ENCODE measurements at places on chromosomes 7 and 10.

DNA sequence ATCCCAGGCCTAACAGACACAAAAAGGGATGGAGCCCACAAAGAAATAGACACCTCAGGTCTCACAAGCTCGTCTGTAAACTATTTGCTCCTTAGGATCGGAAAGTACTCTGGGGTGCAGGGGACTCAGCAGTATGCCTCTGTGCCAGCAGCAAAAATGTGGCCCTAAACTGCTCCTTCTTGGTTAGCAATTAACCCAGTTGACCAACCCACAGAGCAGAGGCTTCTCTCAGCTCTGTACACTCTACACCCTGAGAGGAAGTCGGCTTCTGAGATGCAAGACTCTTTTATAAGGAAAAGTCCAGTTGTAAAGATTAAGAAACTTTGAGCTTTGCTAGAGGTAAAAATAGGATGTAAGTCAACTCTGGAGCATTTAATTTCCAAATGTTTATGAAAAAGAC lies 156.3 kb upstream of the PRSS58 start:
- no peak for DNase-seq

GRCh38 chr7:11458736-11459483 lies 373.1 kb downstream of the THSD7A start:
- DNase-seq = no peak

- no peak for DNase-seq
Observed at GRCh38 chr7:35787925-35788324, 12.9 kb upstream of the SEPTIN7 start.

DNA sequence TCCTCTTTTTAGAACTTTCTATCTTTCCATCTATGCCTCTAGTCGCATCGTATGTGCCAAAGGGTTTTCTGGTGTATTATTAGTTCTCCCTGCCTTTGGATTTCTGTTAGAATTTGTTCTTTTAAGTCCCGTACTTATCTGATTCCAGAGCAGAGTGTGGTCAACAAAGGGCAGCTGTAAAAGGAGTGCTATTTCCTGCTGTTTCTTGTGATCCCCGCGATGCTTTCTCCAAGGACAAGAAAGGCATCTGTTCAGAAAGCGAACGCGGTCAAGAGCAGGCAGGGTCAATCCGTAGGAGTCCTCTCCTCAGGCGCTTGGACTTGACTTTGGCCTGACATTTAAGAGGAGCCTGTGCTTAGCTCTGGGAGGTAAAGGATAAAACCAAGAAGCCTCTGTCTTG lies 1152.1 kb upstream of the AUTS2 start:
- DNase-seq = no peak

GRCh38 chr10:6114299-6114698 lies 25.5 kb downstream of the RBM17 start:
- DNase-seq = no peak

DNA sequence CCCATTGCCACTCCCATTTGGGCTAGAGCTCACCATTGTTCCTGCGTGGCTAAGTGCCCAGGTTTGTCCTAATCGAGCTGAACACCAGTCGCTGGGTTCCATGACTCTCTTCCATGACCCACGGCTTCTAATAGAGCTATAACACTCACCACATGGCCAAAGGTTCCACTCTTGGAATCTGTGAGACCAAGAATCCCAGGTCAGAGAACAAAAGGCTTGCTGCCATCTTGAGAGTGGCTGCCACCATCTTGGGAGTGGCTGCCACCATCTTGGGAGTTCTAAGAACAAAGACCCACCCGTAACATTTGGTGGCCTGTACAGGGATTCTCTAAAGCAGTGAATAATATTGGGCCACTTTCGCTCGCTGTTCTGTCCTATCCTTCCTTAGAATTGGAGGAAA lies 37.0 kb downstream of the AKR1B15 start:
- DNase-seq = no peak

GRCh38 chr7:134554417-134554966 lies 5.6 kb downstream of the AKR1B15 start:
- no peak for DNase-seq

- DNase-seq = no peak
Observed at GRCh38 chr10:126391192-126391885, 3.1 kb upstream of the ADAM12 start.

DNA sequence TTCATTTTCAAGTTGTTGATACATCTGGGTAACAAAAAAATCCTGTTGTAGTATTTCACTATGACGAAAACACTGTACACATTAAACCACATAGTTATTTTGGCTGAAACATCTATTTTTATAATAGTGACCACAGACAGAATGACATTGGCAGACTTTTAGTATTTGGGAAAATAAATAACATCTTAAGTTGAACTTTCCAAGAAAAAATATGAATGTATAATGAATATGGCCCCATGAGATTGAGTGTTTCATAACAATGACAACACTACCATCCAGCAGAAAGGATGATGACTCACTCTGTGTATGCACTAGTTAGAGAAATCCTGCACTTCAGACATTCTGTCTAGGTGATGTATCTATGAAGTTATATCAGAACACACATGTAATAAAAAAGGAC lies 118.1 kb downstream of the SEMA3D start:
- no peak for DNase-seq

DNA sequence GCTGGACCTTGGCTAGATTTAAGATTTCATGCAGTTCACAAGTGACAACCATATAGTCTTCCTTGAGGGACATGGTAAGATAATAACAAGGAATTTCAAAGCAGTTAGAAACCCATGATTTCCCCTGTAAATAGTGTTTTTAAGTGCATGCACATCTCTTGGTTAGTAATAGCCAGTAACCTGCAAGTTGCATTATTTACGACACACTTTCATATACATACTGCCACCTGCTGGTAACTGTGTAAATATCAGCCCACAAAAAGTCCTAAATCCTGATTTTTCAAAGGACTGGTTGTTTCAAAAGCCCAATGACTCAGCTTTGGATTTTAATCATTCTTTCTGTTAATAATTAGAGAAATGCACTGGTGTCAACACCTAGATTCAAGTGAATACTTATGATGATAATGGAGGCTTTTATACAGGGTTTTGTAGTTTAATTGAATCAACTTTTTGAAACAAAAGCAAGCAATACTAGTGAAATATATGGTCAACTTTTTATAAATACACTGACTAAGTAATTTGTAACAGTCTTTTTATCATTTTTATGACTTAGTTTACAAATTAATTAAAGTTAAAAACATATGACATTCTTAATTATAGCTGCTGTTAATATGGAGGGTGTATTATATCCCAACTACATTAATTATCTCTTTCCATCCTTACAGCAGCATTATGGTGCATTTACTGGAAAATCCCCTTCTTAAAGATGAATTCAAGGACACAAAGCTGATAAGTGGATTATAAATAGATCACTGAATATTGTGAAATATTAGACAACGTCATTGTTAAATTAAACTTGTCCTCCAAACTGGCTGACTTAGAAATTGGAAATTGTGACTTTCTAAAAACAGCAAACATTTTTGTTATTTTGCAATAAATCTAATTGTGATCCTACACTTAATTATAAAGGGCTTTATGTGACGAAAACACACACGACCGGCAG lies 367.7 kb upstream of the SEMA3D start:
- no peak for DNase-seq

- DNase-seq = no peak
Observed at GRCh38 chr7:128215281-128215680, 25.8 kb upstream of the LEP start.

- no peak for DNase-seq
Observed at GRCh38 chr7:157674715-157675426, 338.1 kb downstream of the DNAJB6 start.

DNA sequence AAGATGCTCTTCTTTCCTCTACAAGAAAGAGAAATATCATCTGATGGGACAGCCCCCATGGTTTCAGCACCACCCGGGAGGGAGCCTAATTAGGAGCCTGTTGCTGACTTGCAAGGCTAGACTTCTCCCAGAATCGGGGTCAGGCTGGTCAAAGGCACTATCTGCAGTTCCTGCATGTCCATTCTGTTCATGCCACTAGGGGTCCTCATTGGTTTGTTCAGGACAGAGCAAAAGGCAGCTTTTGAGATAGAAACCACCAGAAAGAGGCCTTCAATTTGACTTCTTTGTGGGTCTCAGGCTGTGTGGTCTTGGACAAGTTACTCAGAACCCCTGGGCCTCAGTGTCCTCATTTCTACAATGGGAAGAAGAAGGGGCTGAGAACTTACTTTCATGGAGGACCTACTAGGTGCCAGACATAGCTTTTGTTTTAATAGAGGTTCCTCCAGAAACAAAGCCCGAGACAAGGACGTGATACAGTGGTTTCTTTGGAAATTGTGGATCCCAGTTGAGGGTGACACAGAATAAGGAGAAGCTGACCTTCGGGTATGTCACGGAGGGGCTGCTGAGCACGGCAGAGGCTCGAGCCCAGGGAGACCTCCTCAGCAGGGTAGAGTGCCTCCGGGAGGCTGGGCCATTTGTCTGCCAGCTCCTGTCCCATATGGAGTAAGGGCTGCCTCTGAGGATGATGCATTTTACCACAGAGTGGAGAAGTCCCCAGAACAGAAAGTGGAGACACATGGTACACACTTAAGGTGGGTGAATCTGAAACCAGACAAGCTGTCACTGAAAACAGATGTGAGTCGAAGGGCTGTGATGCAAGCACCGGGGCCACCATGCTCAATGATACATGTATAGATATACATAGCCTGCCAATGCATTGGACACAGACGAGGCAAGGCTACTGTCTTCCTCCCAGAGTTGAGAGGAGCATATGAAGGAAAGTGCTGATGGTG lies 33.1 kb upstream of the NEUROD6 start:
- DNase-seq = no peak

- DNase-seq = no peak
Observed at GRCh38 chr10:122494833-122495232, 33.5 kb downstream of the HTRA1 start.

- DNase-seq = no peak
Observed at GRCh38 chr10:132742167-132742836, 43.6 kb downstream of the NKX6-2 start.

- no peak for DNase-seq
Observed at GRCh38 chr7:84535580-84536270, 341.1 kb upstream of the SEMA3A start.

DNA sequence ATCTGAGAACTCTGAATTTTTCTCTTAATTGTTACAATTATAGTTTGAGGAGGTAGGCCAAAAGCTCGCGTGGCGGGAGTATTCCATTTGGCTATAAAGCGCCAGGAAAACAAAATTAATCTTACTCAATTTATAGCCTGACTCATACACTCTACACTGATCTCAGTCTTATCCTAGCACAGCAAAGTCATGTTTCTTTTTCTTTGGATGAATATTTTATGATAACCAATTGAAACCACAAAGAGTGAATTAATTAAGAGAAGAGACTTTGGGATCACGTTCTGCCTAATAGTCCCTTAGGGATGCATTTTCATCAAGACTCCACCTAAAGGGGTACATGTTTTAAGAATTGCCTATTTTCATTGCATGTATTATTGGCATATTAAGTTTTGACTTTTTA lies 420.8 kb downstream of the HGF start:
- no peak for DNase-seq

DNA sequence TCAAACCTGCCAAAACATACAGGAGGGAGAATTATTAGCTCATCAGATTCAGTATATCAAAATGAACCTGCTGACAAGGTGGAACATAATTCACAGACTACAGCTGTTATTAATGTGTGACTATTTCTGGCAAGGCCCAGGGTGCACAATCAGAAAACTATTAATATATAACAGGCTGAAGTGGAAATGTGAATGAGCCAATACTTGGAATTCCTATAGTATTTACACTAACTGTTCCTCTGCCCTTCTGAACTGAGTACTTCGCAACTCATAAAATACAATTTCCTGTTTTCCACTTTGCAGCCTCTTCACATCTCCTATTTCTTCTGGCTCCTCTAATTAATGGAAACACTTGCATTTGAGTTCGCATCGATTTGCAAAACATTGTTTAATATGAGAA lies 330.8 kb downstream of the DPP6 start:
- no peak for DNase-seq

- no peak for DNase-seq
Observed at GRCh38 chr10:1393481-1393880, 337.3 kb downstream of the WDR37 start.

DNA sequence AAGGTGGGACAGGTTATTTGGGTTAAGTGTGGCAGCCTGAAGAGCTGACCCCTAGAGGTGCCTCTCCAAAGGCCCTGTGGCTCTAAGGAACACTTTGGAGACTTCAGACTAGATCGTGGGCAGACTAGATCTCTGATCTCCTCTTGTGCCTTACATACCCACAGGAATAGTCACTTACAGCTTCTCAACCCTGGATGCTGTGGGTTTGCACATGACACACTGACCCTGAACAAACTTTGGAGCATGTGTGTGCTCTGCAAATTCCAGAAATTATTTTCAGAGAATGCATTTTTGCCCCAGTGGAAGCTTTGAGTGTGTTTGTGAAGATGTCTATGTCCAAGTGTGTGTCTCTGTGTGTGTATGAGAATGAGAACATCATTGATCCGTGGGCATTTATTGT lies 119.6 kb downstream of the EMX2 start:
- DNase-seq = no peak

DNA sequence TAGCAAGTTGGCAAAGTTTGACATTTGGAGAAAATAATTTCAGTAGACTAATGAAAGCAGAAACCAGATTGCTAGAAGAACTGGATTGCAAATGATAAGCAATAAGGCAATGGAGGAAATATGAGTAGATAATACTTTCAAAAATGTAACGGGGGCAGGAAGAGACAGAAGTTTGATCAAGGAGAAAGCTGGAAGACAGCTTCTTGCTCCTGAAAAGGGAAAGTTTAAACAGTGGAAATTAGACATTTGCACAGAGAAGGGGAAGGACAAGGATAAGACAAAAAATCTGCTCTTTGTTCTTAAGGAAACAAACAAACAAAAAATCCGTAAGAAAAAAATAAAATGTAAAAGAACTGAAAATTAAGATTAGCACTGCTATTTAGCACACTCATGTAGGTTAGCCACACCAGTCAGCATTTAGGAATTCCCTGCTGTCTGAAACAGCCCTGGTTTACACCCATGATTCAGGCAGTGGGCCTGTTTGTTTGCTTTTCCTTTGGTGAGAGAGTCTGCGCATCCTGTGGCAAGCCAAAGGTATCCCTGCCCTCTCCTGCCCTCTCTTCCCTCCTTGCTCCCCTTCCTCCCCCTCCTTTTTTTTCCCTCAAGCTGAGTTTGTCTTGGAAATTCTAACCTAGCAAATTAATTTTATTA lies 104.3 kb upstream of the CAV2 start:
- DNase-seq = no peak

DNA sequence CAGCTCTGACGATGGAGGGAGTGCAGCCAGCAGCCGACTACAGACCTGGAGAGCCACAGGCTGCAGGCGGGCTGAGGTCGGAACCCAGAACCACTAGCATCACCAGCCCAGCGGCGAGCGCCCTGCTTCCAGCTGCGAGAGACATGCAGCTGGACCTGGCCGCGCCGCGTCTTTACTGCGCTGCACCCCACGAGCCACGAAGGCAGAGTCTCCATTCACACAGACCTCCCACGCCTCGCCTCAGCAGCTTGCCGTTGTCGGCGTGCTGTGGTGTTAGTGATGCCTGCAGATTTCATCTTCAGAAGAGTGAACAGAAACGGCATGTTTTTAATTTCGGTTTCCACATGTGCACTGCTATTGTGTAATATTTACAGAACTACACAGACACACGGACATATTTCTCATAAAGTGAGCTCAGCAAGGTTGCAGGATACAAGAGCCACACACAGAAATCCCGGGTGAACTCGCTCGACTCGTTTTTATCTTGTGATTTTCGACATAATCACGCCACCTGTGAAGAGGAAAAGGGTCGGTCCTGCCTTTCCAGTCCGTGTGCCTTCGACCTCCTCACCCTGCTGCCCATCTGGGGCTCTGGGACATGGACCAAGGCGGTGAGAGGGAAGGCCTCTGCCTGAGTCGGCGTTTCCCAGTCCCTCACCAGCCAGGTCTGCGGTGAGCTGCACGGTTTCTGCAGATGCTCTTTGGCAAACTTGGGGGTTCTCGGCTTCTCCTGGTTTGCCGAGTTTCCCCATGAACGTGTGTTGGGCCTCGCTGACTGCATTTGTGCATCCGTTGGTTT lies 252.2 kb downstream of the ELFN1 start:
- DNase-seq = no peak

All from NCI-H2107 (cell line).